NCI-H345 (cell line): ENCODE measurements at places on chromosomes 5 and 9.
A peak's percentile ranks its signal among the peaks of the same experiment; 100 is the strongest.

DNA sequence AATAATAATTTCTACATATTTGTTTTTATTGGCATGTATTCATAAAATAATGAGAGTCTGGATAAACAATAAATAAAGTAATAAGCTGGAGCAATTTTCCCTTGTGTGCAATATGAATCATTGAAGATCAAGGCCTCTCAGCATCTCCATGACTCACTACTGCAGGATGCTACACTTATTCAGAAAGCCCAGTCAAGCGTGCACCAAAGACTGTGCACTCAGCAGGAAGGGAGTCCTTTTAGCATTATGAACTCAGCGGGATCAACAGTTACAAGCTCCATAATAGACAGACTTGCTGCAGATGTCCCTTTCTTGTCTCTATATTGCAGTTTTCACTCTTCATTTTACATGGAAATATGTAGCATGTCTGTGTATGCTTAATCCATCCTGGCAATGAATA, 485.3 kb downstream of the CDH9 start:
- peak; percentile 97 for DNase-seq

- DNase-seq: no peak
These were observed 5.6 kb downstream of the CDX1 start for GRCh38 chr5:150172145-150172544.

- no peak for DNase-seq
These were observed 6.1 kb downstream of the GLIPR2 start for GRCh38 chr9:36142510-36143244.

DNA sequence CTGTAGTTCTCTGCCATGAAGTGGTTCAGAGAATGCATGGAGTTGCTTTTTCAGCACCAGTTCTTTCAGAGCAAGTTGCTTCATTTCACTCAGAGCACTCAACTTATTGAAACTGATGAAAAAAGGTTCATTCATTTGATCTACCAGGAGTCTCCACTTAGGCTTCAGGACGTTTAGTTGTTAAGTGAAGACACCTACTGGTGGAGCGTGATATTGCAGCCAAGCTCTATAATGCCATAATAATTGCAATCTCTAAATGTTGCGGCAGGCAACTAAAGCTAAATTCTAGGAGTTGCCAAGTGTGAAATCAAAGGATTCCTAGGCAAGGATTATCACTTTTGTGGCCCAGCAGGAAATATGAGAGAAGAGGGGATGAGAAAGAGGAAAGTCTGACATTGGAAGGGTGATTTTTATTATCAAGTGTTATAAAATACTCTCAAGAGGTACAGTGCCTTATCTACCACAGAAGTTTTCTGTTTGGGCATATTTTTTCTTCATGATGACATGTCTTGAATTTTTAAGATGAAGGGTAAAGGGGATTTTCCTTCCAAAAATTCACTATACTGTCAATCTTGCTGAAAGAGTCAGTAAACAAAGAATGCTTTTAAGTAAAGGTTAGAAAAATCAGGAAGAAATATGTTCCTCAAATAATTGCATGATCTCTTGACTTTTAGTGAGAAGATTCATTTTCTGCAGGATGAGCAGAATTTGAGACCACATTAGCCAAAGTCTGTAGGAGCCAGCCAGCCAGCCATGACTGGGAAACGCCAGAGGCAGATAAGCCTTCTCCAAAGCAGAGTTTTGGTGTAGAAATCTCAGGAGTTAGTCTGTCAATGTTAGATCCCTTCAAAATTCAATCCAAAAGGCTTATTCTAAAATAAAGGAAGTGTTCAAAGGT, 83.4 kb downstream of the SH3PXD2B start:
- DNase-seq: peak; percentile 3

GRCh38 chr9:135370411-135371375, 108.9 kb upstream of the PPP1R26 start:
- no peak for DNase-seq

DNA sequence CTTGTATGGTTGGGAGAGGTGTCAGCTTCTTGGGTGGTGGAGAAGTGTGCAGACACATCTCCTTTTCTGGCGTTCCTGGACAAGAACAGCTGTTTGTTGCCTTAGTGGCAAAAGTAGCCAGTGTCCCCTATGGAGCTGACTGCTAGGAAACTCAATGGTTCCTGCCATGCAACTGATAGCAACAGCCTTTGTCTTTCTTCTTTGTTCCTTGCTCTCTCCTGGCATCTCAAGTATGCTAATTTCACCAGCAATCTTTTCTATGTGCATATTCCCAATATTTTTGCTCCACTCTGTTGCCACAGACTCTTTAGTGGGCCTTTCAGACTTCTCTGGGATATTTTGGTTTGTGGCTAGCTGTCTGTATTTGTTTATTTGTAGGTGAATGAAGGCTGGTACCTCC, 36.7 kb downstream of the FBXO4 start:
- no peak for DNase-seq

GRCh38 chr9:78273761-78274160, 23.2 kb upstream of the PSAT1 start:
- DNase-seq: no peak

DNA sequence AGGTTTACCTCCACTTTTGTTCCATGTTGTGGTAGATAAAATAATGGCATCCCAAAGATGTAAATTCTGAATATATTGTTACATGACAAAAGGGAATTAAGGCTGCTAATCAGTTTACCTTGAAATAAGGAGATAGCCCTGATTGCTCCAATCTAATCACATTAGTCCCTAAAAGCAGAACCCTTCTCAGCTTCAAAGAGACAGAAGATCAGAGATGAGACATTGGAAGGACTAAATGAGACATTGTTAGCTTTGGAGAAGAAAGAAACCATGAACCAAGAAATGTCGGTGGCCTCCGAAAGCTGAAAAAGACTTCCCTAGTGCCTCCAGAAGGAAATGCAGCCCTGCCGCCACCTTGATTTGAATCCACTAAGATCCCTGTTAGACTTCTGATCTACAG, 82.8 kb upstream of the PARP8 start:
- no peak for DNase-seq

DNA sequence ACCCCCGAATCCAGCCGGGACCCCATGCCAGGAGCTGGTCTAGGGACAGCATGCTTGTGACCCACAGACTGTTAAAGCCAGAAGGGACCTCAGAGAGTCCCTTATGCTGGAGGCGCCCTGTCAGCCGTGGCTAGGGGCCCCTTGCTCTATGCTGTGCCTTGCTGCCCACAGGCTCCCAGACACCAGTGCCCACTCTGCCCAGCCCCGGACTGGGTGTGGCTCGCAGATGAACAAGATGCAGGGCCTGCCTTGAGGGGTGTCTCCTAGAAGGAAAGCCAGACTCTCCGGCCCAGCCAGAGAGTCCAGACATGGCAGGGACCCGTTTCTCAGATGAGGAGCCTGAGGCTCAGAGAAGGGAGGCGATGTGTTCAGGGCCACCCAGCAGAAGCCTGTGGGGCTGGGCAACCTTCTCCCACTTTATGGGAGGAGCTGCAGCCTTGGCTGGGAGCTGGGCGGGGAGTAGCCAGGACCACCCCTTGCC, 85.7 kb downstream of the LMX1B start:
- DNase-seq: no peak

DNA sequence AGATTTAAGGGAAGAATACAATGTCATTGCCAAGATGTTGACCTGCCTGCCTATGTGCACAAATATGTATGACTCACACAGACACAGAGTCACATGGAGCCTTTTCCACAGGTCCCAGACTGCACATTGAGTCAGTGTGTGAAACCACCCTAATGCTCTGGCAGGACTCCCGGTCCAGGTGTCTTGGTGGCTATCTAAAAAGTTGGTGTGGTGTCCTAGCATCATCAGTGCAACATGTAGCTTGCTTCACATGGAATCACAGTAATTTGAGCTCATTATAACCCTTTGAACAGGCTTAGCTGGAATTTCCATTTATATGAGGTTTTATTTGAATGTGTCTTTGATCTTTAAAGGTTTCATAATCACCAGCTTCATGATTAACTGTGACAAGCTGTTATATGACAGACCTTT, 10.7 kb downstream of the IFNA5 start:
- no peak for DNase-seq

GRCh38 chr9:108863891-108864290, 1.8 kb downstream of the ACTL7A start:
- DNase-seq: no peak

GRCh38 chr9:34035656-34036055, 13.0 kb downstream of the UBAP2 start:
- no peak for DNase-seq

- DNase-seq: no peak
These were observed 254.2 kb downstream of the CWC27 start for GRCh38 chr5:65022932-65023331.

DNA sequence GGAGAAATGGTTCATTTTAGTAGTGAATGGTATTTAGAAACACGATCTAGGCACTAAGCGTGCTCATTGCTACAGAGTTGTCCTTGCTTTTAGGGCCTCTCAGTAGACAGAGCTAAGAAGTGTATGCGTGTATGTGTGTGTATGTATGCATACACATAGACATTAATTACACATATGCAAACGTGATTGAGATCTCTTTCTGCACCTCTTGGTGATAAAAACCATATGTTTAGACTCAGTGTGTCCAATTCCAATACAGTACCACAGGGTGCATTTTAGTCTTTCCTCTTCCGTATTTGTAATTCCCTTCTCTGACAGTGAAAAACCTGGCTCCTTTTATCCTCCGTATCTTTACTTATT, 13.1 kb downstream of the TRIO start:
- no peak for DNase-seq

GRCh38 chr5:50441493-50441955, 436 bp upstream of the EMB start:
- DNase-seq: no peak

GRCh38 chr9:77210116-77210515, 32.8 kb downstream of the VPS13A start:
- DNase-seq: no peak

DNA sequence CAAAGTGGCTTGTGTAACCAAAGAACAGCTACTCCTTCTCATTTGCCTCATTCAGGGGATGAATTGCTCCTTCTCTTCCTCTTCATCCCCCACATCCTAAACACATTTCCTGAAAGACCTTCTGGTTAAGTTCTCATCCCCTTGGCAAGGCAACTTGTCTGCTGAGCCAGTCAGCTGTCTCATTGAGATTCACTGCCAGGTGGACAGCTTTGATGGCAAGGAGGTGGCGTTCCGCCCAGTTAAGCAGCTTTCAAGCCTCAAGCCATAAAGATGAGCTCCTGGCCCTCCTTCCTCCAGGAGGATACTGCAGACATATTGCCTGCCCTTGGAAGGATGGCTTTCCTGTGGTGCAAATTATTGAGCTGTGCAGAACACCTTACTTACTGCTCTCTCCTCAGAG, 448.6 kb upstream of the MPDZ start:
- no peak for DNase-seq

- no peak for DNase-seq
These were observed 4.3 kb upstream of the CLPTM1L start for GRCh38 chr5:1349246-1349645.

DNA sequence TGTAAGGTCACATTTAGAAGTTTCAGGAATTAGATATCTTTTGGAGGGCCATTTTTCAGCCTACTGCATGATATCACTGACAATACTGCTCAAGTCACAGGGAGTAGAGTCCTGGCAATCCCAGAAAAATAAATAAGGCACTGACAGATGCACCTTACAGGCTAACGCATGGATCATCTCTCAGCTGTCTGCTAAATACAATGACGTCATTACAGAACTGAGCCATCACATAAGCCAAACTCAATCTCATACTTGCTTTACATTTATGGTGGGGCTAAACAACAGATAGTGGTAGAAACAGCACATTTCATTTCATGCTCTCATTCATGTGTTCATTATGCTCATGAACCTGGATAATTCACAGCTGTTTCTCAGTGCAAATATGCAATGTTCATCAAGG, 243.7 kb downstream of the SEMA5A start:
- DNase-seq: no peak

DNA sequence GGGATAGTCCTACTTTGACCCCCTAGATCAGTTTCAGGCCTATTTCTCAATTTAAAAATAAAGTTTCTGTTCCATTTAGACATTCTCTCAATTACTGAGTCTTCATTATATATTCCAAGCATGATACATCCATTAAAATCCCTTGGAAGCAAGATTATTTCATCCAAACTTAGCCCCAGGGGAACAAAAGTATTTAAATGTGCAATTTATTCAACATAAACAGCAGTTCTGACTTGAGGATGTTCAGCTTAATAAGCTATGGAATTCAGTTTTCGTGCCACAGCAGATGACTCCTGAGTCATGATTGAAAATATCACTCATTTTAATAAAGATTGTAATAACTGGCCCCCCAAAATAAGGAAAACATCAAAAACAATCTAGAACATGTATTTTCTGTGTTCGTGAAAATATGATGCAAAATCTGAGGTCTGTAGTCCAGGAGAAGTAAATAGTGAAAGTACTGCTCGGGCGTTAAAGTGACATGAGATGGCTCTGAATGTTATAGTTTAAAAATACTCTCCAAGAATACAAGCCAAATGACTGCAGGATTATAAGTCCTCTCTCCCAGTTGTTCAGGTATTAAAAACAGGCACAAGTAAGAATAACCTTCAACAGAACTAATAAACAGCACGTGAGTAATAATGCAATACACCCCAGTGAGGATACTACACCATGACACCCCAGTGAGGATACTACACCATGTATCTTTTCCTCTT, 67.1 kb downstream of the RETREG1 start:
- no peak for DNase-seq

GRCh38 chr5:172005708-172006320, 624 bp downstream of the FBXW11 start:
- DNase-seq: peak; percentile 16

GRCh38 chr9:130041648-130042405, 1.2 kb downstream of the FNBP1 start:
- DNase-seq: no peak

GRCh38 chr5:1884678-1885403, 2.1 kb upstream of the IRX4 start:
- no peak for DNase-seq

GRCh38 chr5:13606051-13606450, 338.4 kb downstream of the DNAH5 start:
- no peak for DNase-seq

DNA sequence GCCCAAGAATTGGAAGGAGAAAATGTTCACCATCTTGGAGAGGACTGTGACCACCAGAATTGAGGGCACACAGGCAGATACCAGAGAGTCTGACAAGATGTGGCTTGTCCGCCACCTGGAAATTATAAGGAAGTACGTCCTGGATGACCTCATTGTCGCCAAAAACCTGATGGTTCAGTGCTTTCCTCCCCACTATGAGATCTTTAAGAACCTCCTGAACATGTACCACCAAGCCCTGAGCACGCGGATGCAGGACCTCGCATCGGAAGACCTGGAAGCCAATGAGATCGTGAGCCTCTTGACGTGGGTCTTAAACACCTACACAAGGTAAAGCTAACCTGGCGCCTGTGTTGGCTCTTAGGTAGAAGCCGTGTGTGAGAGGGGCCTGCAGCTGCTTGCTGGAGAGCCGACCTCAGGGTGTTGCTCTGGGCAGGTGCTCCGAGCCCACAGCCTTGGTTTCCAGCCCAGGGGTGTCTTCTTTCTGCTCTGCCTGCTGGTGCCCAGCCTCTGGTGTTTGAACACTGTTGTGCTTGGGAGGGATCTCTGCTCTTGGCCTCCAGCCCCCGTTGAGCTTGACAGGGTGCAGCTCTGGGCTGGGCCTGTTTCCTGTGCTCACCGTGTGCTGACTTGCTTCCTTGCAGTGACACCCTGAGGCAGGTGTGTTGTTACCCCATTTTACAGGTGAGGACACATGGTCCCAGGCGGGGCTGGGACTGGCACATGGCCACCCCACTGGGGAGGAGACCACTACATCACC, 10.9 kb downstream of the EXOC3 start:
- DNase-seq: no peak
